ENCODE measurements at places on chromosomes 5 and 9.

DNA sequence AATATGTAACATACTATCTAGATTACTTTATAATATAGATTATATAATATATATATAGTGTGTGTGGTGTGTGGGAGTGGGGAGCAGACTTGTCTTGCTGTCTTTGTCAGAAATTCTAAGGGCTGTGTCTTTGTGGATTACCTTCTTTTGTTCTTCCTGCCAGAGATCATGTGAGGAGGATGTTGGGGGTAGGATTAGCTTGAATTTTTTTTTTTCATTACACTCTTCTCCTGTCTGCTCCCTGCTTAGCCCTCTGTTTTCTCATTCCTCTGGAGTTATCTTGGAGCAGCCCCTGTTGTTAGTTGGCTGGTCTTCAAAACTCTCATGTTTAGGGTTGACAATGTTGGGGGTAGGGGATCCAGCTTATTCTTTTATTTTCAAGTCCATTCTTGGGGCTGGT lies 21.0 kb upstream of the C9orf40 start:
- no peak for DNase-seq

DNA sequence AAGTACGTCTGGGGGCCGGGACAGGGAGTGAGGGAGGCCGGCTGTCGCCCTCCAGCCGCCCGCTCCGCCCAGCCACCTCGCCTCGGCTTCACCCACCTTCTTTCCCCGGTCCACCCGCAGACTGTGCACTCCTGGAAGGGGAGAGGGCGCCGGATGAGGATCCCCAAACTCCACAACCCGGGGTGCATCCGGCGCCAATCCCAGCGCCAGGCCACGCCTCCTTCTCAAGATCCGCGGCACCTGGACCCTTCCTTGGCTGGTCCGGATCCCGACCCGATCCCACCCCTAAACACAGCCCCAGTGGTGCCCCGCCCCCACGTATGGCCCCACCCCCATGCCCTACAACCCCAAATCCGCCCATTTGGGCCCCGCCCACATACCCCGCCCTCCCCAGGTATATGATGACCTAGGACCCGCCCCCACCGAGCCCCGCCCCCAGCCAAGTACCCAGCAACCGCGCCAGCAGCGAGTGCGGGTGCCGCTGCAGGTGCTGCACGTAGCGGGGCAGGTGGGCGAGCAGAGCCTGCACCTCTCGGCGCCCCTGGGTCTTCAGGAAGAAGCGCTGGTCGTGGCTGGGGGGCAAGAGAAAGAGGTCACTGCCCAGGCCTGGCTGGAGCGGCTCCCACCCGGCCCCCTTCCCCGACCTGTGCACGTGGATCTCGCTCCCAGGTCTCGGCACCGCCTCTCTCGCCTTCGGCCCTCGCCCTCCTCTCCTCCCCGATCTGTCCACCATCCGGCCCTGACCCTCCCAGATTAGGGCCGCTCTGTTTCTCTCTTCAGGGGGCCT lies 3.2 kb downstream of the PIP5KL1 start:
- no peak for DNase-seq

DNA sequence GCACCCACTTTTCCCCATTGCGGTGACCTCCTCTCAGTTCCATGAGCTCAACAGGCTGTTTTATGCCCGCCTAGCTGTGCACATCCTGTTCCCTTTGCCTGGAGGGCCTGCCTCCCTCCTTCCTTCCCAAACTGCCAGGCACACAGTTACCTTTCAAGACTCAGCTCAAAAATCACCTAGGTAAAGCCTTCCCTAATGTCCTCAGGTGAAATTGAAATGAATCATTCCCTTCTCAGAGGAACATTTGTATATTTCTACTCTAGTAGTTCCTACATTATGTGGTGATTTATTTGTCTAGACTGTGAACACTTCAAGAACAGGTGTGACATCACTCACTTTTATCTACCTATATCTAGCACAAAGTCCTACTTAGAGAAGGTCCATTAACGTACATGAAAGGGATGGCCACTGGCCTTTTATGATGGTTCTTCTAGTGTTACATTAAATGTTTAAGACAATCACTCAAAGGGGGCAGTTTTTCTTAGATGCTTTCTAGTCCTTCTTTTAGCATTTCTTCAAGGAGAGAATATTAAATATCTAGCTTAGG lies 103.5 kb upstream of the EQTN start:
- DNase-seq = no peak

DNA sequence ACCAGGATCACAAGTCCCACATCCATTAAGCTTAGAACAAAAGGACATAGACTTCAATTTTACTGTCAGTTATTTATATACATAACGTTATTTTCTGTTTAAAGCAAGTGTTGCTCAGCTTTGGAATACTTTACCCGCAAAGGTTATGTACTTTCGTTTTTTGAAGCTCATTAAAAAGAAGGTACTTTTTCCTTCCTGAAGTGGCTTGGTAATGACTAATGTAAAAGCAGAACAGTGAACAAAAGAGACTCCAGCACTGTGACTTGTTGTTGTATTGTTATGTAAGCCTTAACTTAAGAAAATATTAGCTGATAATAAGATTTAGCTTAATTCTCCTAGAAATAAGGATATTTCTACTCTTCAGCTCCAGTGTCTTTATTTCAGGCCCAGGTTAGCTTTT lies 97.3 kb upstream of the SLCO6A1 start:
- no peak for DNase-seq

DNA sequence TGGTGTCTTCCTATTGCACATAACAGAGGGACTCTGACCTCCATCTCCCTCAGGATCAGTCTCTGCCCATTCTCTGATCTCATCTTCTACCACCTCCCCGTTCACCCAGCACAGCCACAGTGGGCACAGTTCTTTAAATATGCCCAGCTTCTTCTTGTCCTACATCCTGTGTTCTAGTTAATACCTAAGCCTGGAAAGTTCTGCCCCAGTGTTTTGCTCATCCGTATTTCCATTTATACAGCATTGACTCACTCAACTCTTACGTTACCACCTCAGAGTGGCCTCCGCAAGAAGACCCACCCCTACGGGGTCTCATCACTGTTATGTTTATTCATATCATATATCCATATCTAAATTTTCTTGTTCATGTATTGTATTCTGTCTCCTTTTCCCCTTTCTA lies 315.5 kb downstream of the ADGRV1 start:
- no peak for DNase-seq

- no peak for DNase-seq
Observed at GRCh38 chr9:97850746-97851445, 2.1 kb upstream of the FOXE1 start.

- DNase-seq = no peak
Observed at GRCh38 chr5:4862500-4862899, 277.6 kb upstream of the ADAMTS16 start.

GRCh38 chr9:5851445-5851844 lies 18.5 kb upstream of the ERMP1 start:
- DNase-seq = no peak

GRCh38 chr5:118052503-118052902 lies 935.8 kb downstream of the DTWD2 start:
- no peak for DNase-seq

Measured in activated B cell treated with CpG ODN at 0.5 μM for 24 hours (primary cell).